ENCODE measurements at places on chromosomes 7 and 10.

- DNase-seq = peak; percentile 63
Observed at GRCh38 chr7:101390901-101391301, 28.2 kb downstream of the COL26A1 start.

- no peak for DNase-seq
Observed at GRCh38 chr7:117036836-117037235, 83.5 kb downstream of the ST7 start.

DNA sequence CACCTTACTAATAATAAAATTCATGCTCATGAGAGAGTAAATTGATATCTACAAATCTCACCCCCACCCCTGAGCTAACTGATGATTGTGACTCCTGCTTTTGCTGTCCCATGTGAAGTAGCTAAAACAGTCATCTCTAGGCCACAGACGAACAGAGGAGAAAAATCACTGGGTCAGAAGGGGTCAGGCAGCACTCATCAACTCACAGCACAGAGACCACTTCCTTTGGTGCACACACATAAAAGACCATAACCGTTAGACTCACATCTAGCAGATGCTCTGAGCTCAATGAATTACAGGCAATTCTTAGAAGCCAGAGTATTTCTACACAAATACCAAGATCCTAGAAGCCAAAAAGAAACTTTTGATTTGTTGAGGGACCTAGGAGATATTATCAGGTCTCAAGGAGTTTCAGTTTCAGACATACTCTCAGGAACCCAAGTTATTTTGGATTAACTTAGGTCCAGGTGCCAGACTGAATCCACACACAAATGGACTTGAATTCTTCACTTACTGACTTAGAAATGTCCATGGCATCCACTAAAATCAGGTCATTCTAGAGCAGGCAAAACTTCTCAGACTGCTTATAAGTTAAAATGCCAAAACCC lies 65.0 kb upstream of the TES start:
- DNase-seq = no peak

- no peak for DNase-seq
Observed at GRCh38 chr10:5094265-5095205, at the start of gene AKR1C3. TSS of gene AKR1C3 (plus strand) at chr10:5094414. CDS start at chr10:5094445, 31 bp downstream.

- no peak for DNase-seq
Observed at GRCh38 chr10:33217854-33218253, 116.6 kb downstream of the NRP1 start.

DNA sequence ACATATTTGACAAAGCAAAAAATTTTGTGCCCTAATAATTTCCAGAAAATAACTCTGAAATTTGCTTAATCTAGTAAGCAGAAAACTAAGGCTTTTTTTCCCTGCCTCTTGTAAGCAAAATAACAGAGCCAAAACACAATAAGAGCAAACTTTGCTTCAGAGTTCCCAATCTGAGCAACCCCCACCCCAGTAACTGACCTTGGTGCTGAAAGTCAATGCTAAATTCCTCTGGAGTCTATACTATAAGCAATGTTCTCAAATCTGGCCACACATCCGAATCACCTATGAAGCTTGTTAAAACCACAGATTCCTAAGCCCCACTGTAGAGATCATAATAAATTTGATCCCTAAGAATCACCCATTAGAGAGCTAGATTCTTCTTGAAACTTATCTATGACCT lies 150.5 kb downstream of the ELAPOR2 start:
- DNase-seq = no peak

- no peak for DNase-seq
Observed at GRCh38 chr10:129849853-129850252, 114.2 kb downstream of the EBF3 start.

Data from germinal center (tissue), 1 donor.